ENCODE measurements at places on chromosomes 7 and 10.

- no peak for DNase-seq
Observed at GRCh38 chr10:2076528-2076927, 339.2 kb upstream of the ADARB2 start.

GRCh38 chr10:115989621-115990020, 283.4 kb downstream of the GFRA1 start:
- no peak for DNase-seq

- no peak for DNase-seq
Observed at GRCh38 chr7:156111-157007, 36.0 kb upstream of the FAM20C start.

DNA sequence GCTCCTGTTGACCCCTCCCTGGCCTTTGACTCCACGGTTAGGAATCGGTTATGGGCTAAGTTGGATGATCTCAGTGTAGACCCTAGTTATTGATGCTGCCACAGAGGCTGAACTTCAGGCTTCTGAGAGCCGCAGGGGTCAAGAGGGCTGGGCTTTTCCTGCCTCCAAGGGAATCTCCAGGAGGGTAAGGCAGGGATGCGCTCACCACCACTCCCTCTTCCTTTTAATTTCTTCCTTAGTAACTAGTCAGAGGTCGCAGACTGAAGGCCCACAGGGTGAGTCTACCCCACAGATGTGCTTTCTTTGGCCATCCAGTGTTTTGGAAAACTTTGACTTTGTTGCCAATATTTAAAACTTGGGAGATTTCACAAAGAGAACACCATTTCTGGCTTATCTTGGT, 151.0 kb upstream of the TCF7L2 start:
- DNase-seq, result no peak

DNA sequence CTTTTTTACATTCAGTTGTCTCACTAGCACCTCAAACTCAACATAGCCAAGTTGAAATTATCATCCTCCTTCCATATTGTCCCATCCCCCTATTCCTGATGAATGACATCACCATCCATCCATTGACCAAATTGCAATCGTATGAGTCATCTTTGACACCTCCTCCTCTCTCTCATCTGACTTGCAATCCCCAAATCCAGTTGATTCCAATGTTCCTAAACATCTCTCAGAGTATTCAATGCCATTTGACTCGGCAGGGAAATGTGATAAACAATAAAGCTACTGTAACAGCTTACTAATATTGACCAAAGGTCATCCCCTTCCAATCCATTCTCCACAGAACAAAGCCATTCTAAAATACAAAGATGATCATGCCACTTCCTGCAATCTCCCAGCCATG, 1047.8 kb downstream of the NRG3 start:
- peak; percentile 12 for DNase-seq
